Stimulated activated CD4-positive, alpha-beta T cell treated with anti-CD3 and anti-CD28 coated beads, Interleukin-15, amount 100 ng/mL, for 24 hours (primary cell): ENCODE measurements at places on chromosomes 2 and 18.

DNA sequence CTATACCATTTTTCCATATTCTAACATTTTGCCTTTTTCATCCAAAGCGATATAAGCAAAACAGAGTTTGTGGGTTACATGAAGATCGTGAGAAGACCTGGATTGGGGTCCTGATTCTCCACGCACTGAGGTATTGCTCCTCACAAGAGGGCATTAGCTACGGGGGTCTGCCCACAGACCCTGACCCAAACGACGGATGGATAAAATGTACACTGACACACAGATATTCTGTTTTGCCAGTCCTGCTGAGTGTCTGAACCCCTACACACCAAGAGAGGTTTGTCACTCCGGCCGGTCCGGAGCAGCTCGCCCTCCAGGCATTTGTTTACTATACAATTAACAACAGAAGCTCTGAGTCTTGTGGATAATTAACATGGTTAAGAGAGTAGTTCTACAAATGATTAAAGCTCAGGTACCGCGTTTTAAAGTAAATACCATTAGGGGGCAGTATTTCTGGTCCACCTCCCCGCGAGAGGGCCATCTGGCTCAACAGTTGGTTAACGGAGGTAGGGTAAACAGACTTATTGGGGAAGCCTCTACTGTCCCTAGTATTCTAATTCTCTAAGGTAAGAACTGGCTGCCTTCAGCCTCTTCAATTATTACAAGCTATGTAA lies 28.4 kb downstream of the SCYGR8 start:
- DNase-seq = peak; percentile 15

GRCh38 chr2:154228566-154229280 lies 357.0 kb downstream of the GALNT13 start:
- no peak for DNase-seq

DNA sequence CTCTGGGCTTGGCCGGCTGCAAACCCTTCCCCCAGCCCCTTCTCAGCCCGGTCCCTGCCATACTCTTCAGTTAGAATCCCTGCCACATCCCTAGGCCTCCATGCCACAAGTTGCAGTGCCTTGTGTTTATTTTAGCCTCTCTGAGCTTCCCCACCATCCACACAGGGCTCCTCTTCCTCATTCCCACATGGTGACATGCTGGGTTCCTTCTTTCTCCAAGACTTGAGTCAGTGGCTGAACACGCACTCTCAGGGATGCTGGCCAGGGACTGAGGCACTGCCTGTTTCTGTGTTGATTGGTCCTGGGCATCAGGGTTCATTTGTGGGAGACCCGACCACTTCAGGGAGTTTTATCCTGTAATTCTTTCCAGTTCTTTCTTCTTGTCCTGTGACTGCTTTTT lies 56.3 kb downstream of the KCNS3 start:
- DNase-seq = no peak

DNA sequence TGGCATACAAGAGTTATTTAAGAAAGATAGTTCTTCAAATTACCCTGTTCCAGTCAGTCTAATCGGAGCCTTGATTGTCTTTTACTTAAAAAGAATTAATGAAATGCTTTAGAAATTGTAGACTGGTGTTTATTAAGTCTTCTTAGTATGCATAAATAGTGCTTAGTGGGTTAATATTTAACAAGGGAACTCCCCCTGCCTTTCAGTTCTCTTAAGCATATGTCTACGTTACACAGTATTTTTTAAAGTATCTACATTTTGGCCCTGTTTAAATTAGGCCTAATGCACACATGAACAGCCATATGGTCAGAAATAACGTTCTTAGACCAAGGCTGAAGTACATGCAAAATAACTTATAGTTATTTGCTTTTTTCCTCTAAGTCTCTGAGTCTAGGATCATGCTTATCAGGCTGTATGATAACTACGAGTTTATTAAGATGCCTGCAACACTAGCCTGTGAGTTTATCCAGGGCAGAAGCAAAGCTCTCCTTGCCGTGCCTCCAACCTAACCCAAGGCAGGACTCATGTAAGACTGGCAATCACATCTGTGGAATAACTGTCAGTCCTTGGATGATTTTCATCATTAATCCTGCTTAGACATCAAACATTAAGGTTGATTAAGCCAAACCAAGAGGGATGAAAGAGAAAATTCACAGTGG lies 6.7 kb downstream of the BCL2 start:
- no peak for DNase-seq

DNA sequence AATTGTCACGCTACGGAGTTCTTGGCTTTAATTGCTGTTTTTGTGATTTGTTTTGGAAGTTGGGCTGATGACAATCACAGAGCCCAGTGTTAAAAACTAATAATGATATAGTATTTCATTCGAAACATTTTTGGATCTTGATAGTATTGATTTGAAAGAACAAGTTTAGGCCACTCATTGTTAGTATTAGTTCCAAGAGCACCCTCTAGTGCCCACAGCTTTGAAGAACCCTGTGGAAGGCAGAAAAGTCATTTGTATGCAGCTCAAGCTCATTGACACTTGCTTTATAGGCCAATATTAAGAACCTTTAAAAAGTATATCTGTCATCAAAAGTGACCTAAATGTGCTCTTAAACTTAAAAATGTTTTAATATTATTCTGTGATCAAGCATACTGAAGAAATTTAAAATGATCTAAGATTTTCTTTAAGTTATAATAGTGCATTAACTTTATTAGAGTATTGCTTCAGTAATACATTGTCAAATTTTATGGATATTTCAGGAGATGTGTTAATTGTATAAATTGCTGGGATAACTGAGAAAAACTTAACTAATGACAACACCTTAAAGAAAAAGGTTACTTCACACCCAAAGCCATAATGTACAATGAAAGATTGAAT lies 191.0 kb downstream of the GRB14 start:
- DNase-seq = peak; percentile 2

DNA sequence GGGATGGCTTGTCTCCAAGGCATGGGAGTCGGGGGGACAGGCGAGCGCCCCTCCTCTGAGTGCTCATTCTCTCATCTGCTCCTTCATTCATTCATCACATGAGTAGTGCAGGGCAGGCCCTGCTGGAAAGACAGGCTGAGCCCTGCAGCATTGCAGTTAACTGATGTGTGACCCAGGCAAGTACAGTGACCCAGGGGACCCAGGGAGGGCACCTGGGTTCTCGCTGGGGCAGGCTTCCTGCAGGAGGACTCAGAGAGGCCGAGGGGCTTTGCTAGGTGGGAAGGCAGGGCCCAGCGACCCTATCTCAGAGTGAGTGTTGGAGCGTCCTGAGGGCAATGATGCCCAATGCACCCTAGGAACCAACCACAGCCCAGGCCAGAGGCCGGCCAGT lies 30.6 kb downstream of the HJURP start:
- DNase-seq = no peak

DNA sequence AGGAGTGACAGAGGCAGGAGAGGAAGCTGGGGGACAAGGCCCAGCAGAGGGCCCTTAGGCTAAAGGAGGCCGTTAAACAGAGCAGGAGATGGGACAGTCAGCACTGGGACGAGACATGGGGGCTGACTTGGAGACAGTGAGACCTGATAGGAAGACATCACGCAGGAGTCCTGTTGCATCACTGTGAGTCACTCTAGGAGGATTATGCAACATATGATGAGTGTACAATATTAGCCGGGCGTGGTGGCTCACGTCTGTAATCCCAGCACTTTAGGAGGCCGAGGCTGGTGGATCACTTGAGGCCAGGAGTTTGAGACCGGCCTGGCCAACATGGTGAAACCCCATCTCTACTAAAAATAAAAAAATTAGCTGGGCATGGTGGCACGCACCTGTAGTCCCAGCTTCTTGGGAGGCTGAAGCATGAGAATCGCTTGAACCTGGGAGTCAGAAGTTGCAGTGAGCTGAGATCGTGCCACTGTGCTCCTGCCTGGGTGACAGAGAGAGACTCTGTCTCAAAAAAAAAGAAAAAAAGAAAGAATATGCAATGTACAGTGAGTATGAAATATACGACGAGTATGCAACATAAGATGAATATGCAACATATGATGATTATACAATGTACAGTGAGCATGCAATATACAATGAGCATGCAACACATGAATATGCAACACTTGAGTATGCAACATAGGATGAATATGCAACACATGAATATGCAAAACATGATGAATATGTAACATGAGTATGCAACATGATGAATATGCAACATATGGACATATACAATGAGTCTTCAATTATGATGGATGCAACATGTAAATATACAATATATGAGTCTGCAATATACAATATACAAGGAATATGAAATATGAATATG lies 83.3 kb upstream of the ID2 start:
- no peak for DNase-seq

DNA sequence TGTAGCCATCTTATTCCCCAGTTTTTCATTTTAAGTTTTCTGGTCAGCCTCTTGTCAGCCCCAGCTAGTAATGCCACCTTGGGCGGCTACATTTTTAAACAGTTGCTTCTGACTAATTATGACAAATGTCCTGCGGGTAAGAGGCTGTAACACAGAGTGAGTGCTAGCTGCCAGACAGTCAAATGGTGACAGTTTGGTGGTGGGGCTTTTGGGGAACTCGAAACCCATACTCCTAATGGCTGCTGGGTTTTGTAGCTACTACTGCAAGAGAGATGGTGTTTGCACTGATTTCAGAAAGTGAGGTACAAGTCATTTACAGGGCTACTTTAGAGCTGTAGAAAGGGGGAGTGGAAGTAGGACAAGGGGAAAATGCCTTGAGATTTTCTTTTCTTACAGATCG lies 48.2 kb downstream of the ZCCHC2 start:
- no peak for DNase-seq

DNA sequence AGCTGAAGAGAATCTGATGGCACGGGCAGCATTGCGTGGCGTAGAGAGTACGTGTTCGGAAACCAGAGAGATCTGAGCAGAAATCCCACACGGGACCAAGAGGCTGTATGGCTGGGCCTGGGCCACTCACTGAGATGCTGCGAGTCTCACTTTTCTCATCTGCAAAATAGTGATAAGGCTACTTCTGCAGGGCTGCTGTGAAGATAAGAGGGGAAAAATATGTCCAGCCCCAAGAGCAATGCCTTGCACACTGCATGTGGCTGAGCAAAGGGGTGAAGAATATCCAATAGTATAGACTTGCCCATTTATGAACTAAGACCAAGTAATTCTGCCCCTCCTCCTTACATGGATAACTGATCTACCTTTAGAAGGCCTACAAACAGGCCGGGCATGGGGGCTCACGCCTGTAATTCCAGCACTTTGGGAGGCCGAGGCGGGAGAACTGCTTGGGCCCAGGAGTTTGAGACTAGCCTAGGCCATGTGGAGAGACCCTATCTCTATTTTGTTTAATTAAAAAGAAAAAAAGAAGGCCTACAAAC lies 3.1 kb downstream of the FECH start:
- no peak for DNase-seq

- DNase-seq = no peak
These were observed 75.5 kb downstream of the GULP1 start for GRCh38 chr2:188367164-188367563.

GRCh38 chr18:4869155-4869554 lies 327.9 kb downstream of the AKAIN1 start:
- no peak for DNase-seq

GRCh38 chr2:208256192-208256782 lies 1.4 kb upstream of the IDH1 start:
- no peak for DNase-seq

GRCh38 chr2:47299555-47299954 lies 103.4 kb upstream of the MSH2 start:
- DNase-seq = no peak
